Ascending aorta (tissue), 2 donors: ENCODE measurements at places on chromosomes 13 and 19. TPM values are rescaled to one million over a fixed set of nuclear protein-coding genes. Genes with fewer than 3 reads are reported as not detected.

GRCh38 chr13:95355494-95355893 lies 54.2 kb upstream of the ABCC4 start:
- no peak overlapping the region for H3K27ac ChIP-seq
- no peak for DNase-seq
- H3K4me1 ChIP-seq = no peaks in the 10 kb centered on the region
- no peak overlapping the region for H3K4me3 ChIP-seq
- no peaks in the 10 kb centered on the region for H3K36me3 ChIP-seq

STOML3 gene
- not detected for total RNA-seq

CLEC17A gene
- total RNA-seq = not detected

- peaks cover 11% of the 10 kb centered on the region for H3K4me1 ChIP-seq
- H3K27me3 ChIP-seq = no peaks in the 10 kb centered on the region
- no peak for DNase-seq
- H3K36me3 ChIP-seq = no peaks in the 10 kb centered on the region
- no peak overlapping the region for H3K4me3 ChIP-seq
These were observed 387.4 kb downstream of the DLEU7 start for GRCh38 chr13:50456111-50456510.

DNA sequence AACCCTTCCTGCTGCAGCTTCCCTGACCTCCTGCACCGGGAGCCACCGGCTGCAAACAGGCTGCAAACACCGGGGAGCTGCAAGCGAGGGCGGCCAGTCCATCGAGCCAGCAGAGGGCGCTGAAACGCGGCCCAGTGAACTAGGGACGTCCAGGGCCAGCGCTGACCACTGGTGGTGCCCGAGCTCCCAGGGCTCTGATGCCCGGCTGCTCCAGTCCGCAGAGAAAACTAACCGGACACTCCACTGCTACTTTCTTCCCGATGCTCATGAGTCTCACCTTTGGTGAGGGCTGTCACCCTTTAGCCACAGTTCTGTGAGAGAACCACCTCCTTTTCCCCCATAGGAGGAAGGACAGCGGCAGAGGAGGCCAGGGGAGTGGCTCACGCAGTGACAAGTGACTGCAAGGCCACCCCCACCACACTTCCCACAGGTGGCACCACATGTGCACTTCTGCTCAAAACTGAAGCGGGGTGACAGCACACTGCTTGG lies 82.8 kb upstream of the MTIF3 start:
- no peak overlapping the region for H3K4me3 ChIP-seq
- H3K27ac ChIP-seq = no peak overlapping the region
- H3K36me3 ChIP-seq = no peaks in the 10 kb centered on the region
- H3K27me3 ChIP-seq = no peaks in the 10 kb centered on the region

MRPL34 gene
- 98.9 TPM for total RNA-seq

- no peak for DNase-seq
- H3K4me3 ChIP-seq = no peak overlapping the region
- H3K4me1 ChIP-seq = no peaks in the 10 kb centered on the region
- peaks cover 44% of the 10 kb centered on the region for H3K36me3 ChIP-seq
- no peaks in the 10 kb centered on the region for H3K27me3 ChIP-seq
These were observed 25.2 kb downstream of the SUGT1 start for GRCh38 chr13:52677823-52678222.

POLR2I gene
- total RNA-seq = 21.0 TPM

DNA sequence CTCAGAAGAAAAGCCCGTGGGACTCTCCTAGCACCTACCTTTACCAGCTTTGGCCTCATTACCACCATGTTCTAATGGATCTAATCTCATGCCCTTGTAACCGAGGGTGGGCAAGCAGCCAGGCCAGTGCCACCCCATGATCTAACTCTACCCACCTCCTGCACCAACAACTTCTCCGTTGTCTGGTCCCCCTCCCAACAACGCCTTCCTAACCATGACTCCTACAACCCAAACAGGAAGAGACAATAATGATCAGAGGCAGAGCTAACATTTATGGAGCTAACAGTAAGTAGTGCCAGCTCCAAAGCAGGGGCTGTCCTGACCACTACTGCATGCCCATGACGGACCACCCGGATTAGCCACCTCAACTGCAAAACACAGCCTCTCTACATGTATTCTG lies 3.5 kb downstream of the USP12 start:
- H3K4me3 ChIP-seq = no peak overlapping the region
- DNase-seq = no peak
- no peaks in the 10 kb centered on the region for H3K36me3 ChIP-seq
- no peak overlapping the region for H3K27ac ChIP-seq
- peaks cover 9% of the 10 kb centered on the region for H3K4me1 ChIP-seq
- no peaks in the 10 kb centered on the region for H3K27me3 ChIP-seq

- DNase-seq = peak; percentile 85
- no peaks in the 10 kb centered on the region for H3K27me3 ChIP-seq
- peak overlapping the region; percentile 85 for H3K4me3 ChIP-seq
- peaks cover 24% of the 10 kb centered on the region for H3K4me1 ChIP-seq
These were observed 1.7 kb downstream of the IRS2 start for GRCh38 chr13:109784590-109785140.

DNA sequence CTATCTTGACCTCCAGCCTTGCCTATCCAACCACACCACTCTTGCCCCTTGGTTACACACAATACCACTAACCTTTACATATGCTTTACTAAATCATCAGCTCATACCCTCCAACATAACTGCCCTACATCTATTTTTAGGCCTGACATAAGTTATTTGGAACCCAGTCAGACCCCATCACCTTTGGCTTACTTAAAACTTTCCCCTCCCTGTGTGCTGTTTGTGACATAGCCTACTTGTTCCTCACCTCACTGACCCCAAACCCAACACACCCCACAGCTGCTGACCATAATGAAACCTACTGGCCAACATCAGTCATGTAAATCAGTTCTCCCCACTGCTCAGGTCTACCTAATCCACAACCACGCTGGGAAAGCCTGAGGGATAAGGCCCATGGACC lies 4.9 kb downstream of the ZNF266 start:
- H3K27me3 ChIP-seq = no peaks in the 10 kb centered on the region
- H3K27ac ChIP-seq = no peak overlapping the region
- peaks cover 71% of the 10 kb centered on the region for H3K36me3 ChIP-seq
- no peak overlapping the region for H3K4me3 ChIP-seq
- H3K4me1 ChIP-seq = peaks cover 6% of the 10 kb centered on the region

DNA sequence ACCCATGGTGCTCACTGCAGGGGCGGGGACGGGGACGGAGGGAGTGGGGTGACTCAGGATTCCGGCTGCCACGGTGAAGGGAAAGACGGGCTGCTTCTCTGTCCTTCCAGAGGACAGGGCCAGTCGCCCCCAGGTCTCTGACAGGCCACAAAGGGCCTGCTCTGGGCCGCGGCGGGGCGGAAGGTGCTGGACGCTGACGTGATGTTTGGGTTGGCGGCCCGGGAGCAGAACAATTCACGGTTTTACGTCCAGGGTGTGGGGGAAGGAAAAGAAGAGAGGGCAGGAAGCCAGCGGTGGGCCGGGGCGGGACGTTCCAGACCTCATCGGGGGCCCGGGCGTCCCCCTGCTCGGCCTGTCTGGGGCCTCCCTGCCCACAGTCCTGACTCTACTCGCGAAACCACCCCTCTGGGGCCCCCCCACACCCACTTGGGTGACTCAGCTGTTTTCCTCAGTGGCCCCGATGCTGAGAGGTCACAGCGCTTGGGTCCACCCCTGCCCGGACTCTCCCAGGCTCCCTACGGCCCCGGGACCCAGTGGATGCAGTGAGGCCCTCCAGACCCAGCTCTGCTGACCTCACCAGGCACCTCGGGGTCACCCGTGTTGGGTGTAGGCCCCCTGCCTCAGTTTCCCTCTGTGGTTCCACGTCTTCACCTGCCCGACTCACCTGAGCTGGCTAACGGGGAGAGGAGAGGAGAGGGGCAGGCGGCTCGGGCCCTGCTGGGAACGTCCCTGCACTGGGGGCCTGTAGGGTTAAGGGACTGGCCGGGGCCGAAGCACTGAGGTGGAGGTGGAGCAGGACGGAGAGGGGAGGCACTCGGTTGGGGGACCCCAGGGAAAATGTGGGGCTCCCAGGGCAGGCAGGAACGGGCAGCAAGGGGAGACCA lies 29.2 kb downstream of the PIP5K1C start:
- peaks cover 18% of the 10 kb centered on the region for H3K4me1 ChIP-seq
- H3K27ac ChIP-seq = peak overlapping the region; percentile 99
- peak; percentile 85 for DNase-seq
- H3K27me3 ChIP-seq = no peaks in the 10 kb centered on the region

CAB39L gene
- total RNA-seq = 30.1 TPM

- no peak overlapping the region for H3K4me3 ChIP-seq
- no peak overlapping the region for H3K27ac ChIP-seq
- H3K36me3 ChIP-seq = peaks cover 15% of the 10 kb centered on the region
- no peak for DNase-seq
These were observed 53.2 kb downstream of the RB1 start for GRCh38 chr13:48356750-48357149.

GAMT gene
- total RNA-seq = 56.4 TPM
